ENCODE measurements at places on chromosomes 4 and X.

DNA sequence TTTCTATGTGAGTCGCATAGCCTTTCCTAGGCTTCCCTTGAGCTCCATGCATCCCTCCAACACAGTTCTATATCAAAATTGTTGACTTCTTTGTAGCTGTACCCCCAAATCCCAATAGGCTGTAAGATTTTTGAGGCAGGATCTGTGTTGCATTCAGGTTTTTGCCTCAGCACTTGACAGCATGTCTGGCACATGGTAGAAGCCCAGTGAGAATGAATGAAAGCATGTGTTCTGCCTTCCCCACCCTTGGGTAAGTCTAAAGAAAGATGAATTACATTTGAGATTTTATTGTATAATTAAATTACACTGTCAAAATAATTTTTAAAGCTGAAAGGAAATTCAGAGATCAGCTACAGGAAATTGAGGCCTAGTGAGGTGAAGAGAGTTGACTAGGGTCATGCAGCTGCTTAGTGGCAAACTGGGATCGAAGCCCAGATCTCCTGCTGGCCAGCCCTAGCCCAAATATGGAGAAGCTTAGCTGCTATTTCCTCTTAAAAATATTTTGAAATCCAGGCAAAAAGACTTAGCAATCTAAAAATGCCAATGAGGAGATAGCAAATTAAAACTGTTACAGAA, 122.5 kb downstream of the SPATA18 start:
- no peak overlapping the region for H3K27ac ChIP-seq
- H3K36me3 ChIP-seq, result no peaks in the 10 kb centered on the region
- no peaks in the 10 kb centered on the region for H3K27me3 ChIP-seq
- no peak for DNase-seq

DNA sequence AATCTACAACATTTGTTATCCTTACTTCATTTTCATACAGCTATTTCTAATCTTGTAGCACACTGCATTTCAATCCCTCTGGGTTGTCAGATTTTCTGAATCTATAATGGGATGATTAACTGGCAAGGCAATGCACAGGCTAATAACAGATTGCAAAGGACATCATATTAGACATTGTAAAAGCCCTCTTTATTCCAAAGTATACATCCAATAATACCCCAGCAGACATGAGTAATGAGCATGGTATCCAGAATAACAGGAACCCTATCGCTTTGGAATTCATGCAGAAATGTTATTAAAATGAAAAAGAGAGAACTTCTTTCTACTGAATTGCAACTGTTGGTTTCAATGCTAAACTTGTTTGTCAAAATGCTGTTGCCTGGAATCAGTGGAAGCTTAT, 122.9 kb downstream of the C4orf33 start:
- H3K27me3 ChIP-seq, result no peaks in the 10 kb centered on the region
- no peaks in the 10 kb centered on the region for H3K4me1 ChIP-seq
- no peaks in the 10 kb centered on the region for H3K36me3 ChIP-seq
- no peak for DNase-seq

DNA sequence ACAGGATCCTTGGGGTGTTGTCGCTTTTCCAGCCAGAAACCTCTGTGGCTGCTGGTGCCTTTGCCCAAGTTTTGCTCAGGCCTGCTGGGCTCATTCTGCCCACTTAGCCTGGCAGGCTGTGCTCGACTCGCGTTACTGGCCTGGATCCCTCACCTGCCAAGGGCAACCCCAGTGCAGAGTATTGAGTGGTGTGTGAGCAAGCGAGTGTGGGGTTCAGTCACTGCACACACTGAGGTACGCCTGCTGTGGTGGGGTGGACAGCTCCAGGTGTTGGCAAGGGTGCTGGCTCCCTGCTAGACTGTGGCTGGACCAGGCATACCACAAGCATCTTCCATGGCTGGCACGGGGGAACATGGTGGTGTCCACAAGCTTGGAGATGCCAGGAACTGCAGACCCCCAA, 22.6 kb downstream of the SPCS3 start:
- no peak for DNase-seq
- H3K4me3 ChIP-seq, result no peak overlapping the region
- no peaks in the 10 kb centered on the region for H3K36me3 ChIP-seq
- H3K27me3 ChIP-seq, result no peaks in the 10 kb centered on the region
- no peaks in the 10 kb centered on the region for H3K4me1 ChIP-seq
- no peak overlapping the region for H3K27ac ChIP-seq

DNA sequence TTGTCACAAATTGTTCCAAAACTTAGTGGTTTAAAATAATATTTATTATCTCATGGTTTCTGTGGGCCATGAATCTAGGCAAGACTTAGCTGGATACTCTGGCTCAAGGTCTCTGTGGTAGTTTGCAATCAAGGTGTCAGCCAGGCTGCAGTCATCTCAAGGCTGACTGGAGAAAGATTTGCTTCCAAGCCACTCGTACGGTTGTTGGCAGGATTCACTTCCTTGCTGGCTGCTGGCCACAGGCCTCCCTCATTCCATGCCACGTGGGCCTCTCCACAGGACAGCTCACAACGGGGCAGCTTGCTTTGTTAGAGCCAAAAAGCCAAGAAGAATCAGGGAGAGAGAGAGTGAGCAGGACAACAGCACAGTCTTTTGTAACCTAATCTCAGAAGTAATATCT, 101.4 kb downstream of the WWC2 start:
- H3K27me3 ChIP-seq, result no peaks in the 10 kb centered on the region
- DNase-seq, result no peak
- no peak overlapping the region for H3K27ac ChIP-seq
- H3K4me3 ChIP-seq, result no peak overlapping the region

- no peak overlapping the region for H3K27ac ChIP-seq
- H3K36me3 ChIP-seq, result no peaks in the 10 kb centered on the region
- no peak overlapping the region for H3K4me3 ChIP-seq
- H3K4me1 ChIP-seq, result no peaks in the 10 kb centered on the region
- H3K27me3 ChIP-seq, result no peaks in the 10 kb centered on the region
- DNase-seq, result no peak
These were observed 155.3 kb downstream of the GRIA3 start for GRCh38 chrX:123339221-123339905.

DNA sequence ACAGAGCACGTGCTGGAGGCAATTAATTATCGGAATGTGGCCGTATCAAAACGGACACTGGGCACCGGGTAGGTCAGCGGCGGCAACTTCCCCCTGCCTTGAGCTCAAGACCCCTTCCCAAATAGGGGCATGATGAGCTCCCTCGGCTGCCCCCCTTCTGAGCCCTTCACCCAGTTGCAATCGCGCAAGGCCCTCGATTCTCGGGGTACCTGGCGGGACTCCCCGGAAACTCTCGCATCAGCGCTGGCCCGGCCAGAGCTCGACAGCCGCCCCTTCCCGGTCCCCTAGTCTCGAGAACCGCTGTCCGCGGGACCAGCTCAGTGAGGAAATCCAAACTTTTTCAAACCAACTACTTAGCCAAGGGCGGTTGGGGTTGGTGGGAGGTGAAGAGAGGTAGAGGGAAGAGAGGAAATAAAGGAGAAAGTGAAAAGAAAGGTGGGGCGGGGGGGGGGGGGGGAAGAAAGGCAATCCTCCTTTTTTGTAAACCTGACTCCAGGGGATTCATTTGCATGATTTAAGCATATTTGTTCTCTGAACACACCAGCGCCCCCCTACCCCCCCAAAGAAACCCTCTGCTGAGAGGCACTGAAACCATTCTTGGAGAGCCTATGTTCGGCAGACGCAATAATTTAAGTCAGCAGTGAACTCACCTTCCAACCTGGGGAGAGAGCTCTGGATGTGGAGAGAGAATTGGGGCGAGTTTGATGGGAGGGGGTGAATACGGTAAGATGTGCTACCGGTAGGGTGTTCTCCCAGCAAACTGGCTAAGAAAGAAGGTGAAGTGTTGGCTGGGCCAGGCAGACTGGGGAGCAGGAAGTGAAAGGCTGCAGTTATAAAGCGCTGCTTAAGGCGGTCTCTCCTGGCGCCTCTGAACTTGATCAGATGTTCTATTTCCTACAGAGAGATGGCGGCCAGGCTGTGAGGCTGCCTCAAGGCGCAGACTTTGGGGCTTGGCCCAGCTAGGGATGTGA, 2.0 kb upstream of the ZIC3 start:
- H3K4me1 ChIP-seq, result no peaks in the 10 kb centered on the region
- H3K27me3 ChIP-seq, result peaks cover 45% of the 10 kb centered on the region
- no peak for DNase-seq
- no peaks in the 10 kb centered on the region for H3K36me3 ChIP-seq
- H3K27ac ChIP-seq, result no peak overlapping the region

DNA sequence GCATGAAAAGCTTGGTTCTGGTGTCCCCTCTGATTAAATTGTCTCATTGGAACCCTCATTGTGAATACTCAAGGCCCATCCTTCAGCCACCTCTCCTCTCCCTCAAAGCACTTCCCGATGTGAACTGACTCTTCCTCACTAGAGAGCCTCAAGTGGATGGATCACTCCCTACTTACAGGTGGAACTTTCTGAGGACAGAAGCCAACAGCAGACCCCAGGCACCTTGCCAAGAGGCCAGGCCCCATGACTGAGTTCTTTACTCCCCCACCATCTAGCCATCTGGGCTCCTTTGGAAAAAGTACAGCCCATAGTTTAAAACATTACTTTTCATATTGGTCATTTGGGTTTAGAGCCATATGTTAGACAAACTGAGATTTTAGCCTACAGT, 224.1 kb downstream of the SHROOM3 start:
- no peak for DNase-seq
- H3K27ac ChIP-seq, result no peak overlapping the region
- no peaks in the 10 kb centered on the region for H3K4me1 ChIP-seq
- H3K27me3 ChIP-seq, result no peaks in the 10 kb centered on the region
- H3K4me3 ChIP-seq, result no peak overlapping the region
- no peaks in the 10 kb centered on the region for H3K36me3 ChIP-seq

GRCh38 chrX:65127842-65128241, 151.6 kb upstream of the ZC4H2 start:
- no peak overlapping the region for H3K4me3 ChIP-seq
- peak; percentile 51 for DNase-seq
- peak overlapping the region; percentile 59 for H3K27ac ChIP-seq
- H3K36me3 ChIP-seq, result no peaks in the 10 kb centered on the region
- no peaks in the 10 kb centered on the region for H3K27me3 ChIP-seq

Measured in thymus (tissue), 14 donors.